ENCODE measurements at places on chromosomes 11 and 22.

DNA sequence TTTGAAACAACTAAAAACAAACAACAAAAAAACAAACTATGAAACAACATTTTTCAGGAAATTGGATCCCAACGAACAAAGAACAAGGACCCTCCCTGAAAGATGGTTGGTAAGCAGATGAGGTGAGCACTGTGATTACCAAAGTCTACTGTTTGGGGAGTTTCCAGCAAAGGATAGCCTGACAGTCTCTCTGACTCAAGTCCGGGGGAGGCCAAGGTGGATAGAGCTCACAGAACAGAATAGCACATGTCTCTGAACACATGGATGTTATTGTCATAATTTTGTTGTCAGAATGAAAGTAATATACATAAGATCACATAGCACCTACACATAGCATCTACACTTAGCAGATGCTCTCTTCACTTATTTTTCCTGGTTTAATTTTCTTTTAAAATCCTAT lies 501.3 kb upstream of the TENM4 start:
- H3K4me3 ChIP-seq = no peak overlapping the region
- H3K27me3 ChIP-seq = no peaks in the 10 kb centered on the region
- no peak overlapping the region for H3K27ac ChIP-seq
- no peak for DNase-seq
- no peaks in the 10 kb centered on the region for H3K36me3 ChIP-seq
- no peaks in the 10 kb centered on the region for H3K4me1 ChIP-seq

DNA sequence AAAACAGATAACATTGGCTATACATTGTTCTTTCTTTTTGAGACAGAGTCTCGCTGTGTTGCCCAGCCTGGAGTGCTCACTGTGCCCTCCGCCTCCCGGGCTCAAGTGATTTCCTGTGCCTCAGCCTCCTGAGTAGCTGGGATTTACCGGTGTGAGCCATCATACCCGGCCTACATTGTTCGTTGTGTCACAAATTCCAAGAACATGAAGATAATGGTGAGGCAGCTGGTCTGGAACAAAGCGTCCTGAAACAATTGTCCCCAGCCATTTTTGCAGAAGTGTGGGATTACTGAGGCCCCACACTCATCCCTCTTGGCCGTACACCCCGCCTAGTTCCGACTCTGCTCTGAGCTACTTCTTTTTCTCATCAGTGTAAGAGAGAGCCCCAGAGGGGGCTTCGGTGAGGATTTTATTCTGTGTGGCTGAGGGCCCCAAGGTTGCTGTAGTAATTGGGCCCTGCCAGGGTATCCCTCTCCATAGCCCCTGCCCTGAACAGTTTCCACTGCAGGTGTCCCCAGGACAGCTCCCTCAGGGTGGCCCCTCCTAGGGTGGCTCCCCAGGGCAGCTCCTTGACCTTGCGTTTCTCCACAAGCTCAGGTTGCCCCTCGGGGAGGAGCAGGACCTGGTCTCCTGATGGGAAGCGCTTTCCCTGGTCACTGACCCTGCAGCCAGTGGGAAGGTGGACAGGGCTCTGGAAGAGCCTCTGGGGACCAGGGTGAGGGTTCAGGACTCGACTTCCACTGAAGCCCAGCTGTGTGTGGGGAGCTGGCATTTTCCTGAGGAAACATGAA lies 13.1 kb upstream of the ARSA start:
- H3K36me3 ChIP-seq = no peaks in the 10 kb centered on the region
- peak; percentile 8 for DNase-seq
- H3K27ac ChIP-seq = peak overlapping the region; percentile 34
- H3K4me3 ChIP-seq = no peak overlapping the region

DNA sequence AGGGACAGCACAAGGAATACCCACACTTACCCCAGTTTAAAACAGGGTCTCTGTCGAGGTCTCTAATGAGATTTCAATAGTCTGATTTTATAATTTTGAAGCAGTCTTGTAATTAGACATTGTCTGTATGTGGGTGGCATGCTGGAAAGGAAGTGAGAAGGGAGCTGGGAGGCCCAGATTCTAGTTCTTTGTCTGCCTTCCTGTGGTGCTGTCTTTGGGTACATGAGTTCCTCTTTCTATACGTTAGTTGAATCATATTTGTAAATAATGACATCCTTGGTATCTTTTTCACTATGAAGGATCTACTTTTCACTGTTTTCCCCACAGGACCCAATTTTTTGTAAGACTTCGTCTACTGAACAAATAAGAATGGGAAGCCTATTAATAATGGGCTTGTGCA lies 42.0 kb upstream of the TENM4 start:
- H3K27ac ChIP-seq = no peak overlapping the region
- H3K27me3 ChIP-seq = no peaks in the 10 kb centered on the region
- no peak overlapping the region for H3K4me3 ChIP-seq
- H3K36me3 ChIP-seq = no peaks in the 10 kb centered on the region

DNA sequence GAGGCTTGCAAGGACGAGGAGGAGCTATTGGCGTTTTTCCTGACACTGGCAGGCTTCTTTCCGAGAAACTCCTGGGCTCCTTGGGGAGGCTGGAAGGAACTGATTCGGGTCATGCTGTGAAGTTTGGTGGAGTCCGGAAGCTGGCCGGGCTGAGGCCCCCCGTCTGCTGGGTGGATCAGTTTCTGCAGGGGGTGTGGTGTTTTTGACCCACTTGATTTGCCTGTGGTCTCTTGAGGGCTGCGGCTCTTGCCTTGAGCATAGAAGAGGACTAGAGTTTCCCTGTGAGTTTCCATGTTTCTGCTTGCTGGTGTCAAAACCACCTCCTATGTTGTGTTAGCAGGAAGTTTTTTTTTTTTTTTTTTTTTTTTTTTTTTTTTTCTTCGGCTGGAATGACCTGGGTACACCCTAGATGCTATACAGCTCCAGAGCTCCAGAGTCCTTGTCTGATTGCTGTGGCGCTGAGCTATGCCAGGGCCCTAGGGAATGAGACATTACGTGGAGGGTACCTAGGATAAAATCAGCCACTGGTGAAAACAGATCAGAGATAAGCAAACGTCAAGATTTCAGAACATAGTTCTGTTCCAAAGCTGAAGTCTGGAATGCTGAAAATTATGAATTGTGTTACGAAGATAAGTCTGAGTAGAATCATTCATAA lies 728 bp downstream of the TBC1D22A start:
- H3K4me1 ChIP-seq = peaks cover 79% of the 10 kb centered on the region
- H3K27ac ChIP-seq = peak overlapping the region; percentile 98
- H3K36me3 ChIP-seq = no peaks in the 10 kb centered on the region
- peak; percentile 69 for DNase-seq

- H3K4me1 ChIP-seq = peaks cover 49% of the 10 kb centered on the region
- peak; percentile 96 for DNase-seq
- no peaks in the 10 kb centered on the region for H3K36me3 ChIP-seq
- H3K27me3 ChIP-seq = no peaks in the 10 kb centered on the region
- H3K4me3 ChIP-seq = no peak overlapping the region
These were observed 16.7 kb downstream of the PHLDA2 start for GRCh38 chr11:2912498-2912897.

GRCh38 chr11:23723861-23724260 lies 773.0 kb upstream of the LUZP2 start:
- DNase-seq = no peak
- no peaks in the 10 kb centered on the region for H3K27me3 ChIP-seq
- H3K36me3 ChIP-seq = no peaks in the 10 kb centered on the region
- no peak overlapping the region for H3K4me3 ChIP-seq
- H3K4me1 ChIP-seq = no peaks in the 10 kb centered on the region

DNA sequence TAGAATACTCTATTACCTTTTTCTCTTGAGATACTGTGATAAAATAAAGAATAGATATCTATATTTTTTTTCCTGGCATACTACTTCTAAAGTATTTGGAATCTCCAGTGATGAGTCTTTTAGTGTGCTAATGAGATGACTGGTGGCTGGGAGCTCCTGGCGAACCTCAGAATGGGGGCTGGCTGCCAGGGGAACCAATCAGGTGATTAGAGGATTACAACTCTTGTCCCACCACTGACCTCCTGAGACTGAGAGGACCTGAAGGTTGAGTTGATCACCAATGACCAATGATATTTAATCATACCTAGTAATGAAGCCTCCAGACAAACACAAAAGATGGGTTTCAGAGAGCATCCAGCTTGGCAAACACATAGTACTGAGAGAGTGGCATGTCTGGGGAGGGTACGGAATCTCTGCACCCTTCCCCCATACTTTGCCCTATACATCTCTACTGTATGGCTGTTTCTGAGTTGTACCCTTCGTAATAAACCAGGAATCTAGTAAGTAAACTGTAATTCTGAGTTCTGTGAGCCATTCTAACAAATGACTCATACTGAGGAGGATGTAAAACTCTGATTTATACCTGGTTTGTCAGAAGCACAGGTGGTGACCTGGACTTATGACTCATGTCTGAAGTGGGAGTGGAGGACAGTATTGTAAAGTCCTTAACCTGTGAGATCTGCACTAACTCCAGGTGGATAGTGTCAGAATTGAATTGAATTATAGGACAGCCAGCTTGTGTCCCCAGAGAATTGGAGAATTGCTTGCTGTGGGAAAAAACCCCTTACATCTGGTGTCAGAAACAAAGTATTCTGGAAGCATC lies 325.3 kb upstream of the LRRC4C start:
- H3K4me3 ChIP-seq = no peak overlapping the region
- H3K36me3 ChIP-seq = no peaks in the 10 kb centered on the region
- no peak for DNase-seq
- no peak overlapping the region for H3K27ac ChIP-seq
